ENCODE measurements at places on chromosomes 3 and 15.
A peak's percentile ranks its signal among the peaks of the same experiment; 100 is the strongest.

DNA sequence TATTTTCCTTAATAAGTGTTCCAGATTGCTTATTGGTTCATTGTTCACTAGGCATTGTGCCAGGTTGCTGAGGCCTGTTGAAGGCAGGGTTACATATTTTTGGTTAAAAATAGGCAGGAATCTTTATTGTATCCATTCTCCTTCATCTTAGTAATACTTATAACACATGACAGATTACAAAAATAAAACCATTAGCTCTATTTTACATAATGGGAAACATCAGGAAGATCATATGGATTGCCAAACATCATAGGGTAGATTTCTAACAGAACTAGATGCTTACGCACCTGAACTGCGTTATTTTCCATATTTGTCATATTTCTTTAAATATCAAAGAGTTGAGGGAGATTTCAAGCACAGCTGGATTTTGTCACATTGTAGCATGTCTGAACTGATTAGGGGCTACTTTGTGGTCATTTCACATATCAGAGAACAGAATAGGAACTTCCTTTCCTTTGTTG, 462.9 kb upstream of the SGO1 start:
- DNase-seq = peak; percentile 39

- DNase-seq = no peak
These were observed 21.9 kb upstream of the NR1I2 start for GRCh38 chr3:119759962-119760361.

DNA sequence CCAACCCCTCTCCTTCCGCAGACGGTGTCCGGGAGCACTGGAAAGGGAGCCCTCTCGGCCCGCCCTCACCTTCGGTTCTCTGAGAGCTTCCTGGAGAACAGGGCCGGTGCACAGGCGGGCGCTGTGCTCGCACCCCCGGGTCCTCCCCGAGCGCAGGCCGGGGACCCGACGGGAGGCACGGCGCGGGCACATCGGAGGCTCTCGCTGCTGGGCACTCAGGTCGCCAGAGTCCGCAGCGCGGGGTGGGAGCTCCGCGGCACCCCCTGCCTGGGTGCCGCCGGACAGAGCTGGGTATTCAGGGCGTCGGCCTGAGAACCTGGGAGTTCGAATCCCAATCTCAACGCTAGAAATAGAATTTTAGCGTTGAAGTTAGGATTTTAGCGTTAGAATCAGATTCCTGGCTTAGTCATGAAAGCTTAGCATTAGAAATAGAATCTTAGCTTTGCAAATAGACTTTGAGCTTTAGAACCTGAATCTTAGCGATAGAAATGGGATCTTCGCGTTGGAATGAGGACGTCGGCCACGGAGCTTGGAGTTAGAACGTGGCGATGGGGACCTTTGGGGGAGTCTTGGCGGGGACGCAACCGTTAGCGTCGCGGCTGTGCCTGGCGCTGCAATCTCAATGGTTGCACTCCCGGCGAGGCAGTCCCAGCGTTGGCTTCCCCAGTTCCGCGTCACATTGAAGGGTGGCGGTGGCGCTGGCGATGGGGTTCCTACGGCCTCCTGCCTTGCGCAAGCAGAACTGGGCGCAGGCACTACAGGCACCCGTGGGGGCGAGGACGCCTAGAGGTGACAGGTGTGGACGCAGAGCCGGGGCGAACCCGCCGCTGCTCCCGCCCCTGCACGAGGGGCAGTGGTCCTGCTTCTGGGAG, 549 bp downstream of the TRH start:
- peak; percentile 38 for DNase-seq

DNA sequence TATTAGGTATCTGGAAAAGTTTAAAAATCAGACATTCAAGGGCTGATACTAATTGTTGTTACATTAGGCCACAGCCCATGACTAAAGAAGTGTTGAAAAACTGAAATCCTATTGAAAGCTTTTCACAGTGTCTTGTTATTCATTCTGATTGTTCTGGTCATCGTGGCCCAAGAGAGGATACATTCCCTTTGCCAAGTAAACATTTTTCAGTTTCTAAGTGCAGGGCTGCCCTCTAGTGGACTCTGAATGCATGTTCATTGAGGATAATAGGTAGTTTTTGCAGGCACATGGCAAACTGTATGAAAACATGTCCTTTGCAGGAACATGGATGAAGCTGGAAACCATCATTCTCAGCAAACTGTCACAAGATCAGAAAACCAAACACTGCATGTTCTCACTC, 181.1 kb downstream of the MYRIP start:
- DNase-seq = peak; percentile 70

DNA sequence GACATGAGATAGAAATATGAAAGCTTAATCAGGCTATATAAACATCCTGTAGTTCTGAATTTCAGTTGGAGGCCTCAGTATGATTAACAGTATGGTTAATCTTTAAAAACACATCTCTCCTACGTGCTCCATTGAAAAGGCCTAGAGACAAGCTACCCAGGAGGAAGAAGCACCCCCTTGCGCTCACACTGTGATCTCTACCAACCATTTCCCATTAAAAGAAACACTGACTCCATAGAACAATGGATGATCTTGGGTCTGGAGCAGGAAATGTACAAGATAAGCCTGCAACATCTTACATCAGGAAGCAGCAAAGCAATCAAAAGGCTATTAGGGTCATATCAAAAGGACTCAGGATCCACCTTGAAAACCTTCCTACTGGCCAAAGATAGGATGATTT, 3.4 kb upstream of the EOGT start:
- no peak for DNase-seq

DNA sequence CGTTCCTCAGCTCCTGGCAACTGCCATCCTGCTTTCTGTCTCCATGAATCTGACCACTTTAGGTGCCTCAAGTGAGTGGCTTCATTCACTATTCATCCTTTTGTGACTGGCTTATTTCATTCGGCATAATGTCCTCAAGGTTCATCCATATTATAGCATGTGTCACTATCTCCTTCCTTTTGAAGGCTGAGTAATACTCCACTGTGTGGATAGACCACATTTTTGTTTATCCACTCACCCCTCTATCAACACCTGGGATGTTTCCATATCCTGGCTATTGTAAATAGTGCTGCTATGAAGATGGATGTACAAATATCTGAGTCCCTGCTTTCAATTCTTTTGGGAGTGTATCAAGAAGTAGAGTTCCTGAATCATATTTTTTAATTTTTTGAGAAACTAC, 98.8 kb downstream of the ADAMTS17 start:
- no peak for DNase-seq

GRCh38 chr3:157856078-157856939, 249.9 kb downstream of the SHOX2 start:
- DNase-seq = peak; percentile 47

GRCh38 chr3:124791639-124792151, 61.4 kb downstream of the UMPS start:
- DNase-seq = peak; percentile 99

- peak; percentile 59 for DNase-seq
These were observed at the start of gene CALML4 for GRCh38 chr15:68204776-68205557. Gene CALML4 (minus strand): TSS chr15:68205332. CDS start chr15:68205247, 85 bp downstream.

GRCh38 chr3:107356706-107357105, 20.5 kb upstream of the CCDC54 start:
- no peak for DNase-seq

- peak; percentile 80 for DNase-seq
These were observed 251.1 kb downstream of the ULK4 start for GRCh38 chr3:41710646-41711388.

DNA sequence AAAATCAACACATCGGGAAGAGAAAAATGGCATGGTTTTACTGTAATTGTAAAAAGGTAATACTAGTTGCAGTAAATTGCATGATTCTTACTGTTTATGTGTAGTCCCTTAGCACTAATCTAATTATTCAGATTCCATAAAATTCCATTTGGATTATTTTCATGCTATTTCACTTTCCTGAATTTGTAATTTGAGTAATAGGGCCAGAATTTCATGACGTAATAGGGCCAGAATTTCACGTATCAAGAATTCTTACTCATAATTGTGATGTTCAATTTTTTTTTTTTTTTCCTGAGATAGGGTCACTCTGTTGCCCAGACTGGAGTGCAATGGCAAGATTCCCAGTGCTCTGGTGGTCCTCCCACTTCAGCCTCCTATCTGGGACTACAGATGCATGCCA, 2.9 kb upstream of the U2SURP start:
- DNase-seq = peak; percentile 69

GRCh38 chr3:164897342-164897741, 181.0 kb downstream of the SI start:
- no peak for DNase-seq

DNA sequence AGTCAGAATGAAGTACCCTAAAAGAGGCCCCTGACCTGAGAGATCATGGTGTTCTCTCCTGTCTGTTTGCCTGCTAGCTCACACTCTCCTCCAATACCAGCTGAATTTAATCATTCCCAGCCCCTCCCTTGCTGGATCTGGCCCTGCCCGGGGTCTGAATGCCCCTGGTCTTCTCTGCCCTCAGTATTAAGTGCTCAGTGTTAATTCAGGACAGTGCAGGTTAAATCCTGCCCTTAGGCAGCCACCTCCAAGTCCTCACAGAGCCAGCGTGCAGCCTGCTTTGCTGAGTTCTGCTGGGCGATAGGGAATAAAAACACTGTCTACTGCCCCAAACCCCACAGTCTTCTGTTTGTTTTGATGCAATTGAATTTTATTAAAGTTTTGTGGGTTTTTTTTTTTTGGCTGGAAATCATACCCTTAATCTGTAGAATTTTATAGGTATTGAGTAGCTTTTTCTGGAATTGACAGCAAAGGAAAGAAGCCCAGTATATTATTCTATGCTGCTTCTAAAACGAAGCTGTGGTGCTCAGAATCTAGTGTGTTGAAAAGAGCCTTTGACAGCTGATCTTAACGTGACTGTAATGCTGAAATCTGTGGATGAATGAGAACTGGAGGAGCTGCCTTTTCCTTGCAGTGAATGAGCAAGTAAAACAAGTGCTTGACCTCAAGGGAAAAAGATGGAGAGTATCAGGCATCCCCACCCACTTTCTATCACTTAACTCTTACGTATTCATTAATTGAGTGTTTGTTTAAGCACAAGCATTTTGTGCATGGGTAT, 12.3 kb upstream of the BDH1 start:
- DNase-seq = no peak

DNA sequence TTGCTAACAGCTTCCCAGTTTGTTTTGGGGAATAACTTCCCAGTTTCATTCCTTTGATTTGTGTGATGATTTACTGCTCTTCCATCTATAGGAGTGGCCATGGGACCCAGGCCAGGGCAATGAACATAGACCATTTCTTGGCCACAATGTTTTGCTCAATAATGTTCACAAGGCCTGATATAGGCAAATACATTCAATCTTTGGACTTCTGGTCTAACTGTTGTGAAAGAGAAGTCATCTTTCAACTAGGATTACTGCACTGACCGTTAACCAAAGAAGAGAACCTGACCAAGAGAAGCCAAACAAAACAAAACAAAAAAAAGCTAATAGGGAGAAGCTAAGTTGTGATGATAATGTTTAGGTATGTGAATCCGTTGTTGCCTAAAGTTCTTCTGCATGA, 221.8 kb upstream of the SUCLG2 start:
- DNase-seq = no peak

GRCh38 chr15:71628988-71629770, 181.2 kb upstream of the NR2E3 start:
- no peak for DNase-seq

Data from GM23248 (cell line).